ENCODE measurements at places on chromosomes 12 and 14. TPM values are rescaled to one million over a fixed set of nuclear protein-coding genes. Genes with fewer than 3 reads are reported as not detected.

DNA sequence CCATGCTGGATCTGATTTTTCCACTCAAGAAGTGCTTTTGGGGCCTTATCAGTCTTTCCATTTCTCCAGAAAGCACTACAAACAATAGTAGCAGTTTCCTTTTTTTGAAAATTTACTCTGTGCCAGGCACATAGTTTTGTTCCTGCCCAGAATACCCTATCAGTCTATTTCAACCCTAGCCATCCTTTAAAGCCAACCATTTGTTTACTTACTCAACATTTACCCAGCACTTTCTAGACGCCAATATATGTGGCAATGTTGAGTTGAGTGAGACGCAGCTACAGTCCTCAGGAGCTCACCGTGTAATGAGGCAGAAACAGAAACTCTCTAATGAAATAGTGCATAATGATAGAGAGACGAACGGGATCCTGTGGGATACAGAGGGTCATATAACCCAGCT is 32.9 kb upstream of the CHST11 start:
- DNase-seq = no peak

The AICDA gene
- 0.31 TPM for polyA plus RNA-seq

The PRKD1 gene
- polyA plus RNA-seq = 2.1 TPM

The AMN1 gene
- 8.4 TPM for polyA plus RNA-seq

The ANO4 gene
- 2.1 TPM for polyA plus RNA-seq

The TAS2R30 gene
- polyA plus RNA-seq = 0.12 TPM

All from small intestine (tissue), 16 donors.